Lung (tissue), 17 donors: ENCODE measurements at places on chromosomes 16 and 17. TPM values are rescaled to one million over a fixed set of nuclear protein-coding genes. Genes with fewer than 3 reads are reported as not detected.

DNA sequence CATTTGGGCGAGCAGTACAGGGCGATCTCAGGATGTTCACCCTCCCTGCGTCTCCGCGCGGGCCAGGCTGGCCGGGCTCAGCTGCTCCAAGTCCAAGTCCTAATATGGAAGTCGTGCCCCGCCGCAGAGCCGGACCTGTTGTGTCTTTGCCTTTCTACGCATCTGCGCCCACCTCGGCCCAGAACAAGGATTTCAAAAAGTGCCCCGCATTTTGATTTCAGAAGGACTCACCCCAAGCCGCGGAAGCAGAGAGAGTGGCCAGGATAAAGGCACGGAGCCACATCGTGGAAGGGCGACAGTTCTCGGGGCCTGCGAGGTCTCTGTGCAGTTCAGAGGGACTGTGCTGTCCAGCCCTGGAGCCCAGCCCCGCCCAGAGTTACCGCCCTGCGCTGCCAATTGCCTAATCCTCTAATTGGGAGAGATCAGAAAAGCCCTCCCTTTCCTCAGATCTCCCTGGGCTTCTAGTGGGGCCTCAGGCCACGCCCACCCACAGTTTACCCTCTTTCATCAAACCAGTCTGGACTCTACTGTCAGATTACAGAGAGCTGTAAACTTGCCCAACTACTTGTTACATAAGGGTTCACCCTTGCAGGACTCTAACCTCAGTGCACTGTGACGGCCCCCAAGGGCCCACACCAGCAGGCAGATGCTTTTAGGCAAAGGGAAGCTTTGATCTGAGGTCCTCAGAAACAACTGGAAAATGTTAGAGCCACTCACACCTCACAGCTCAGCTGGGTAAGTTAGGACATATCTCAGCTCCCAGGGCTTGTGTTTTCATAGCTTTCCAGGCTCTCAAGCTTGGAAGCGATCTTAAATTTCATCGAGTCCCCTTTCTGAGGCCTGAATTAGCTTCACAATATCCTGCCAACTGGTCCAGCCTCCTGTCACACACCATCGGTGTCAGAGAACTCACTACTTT, at the start of gene CES1:
CES1 (minus strand) TSS at position 324 of the 919 bp plus-strand sequence; CDS start at position 283, 41 bp downstream.
- H3K36me3 ChIP-seq, result peaks cover 8% of the 10 kb centered on the region
- peaks cover 32% of the 10 kb centered on the region for H3K4me1 ChIP-seq
- DNase-seq, result peak; percentile 96
- peak within 1 kb of the TSS; percentile 29 for H3K27ac ChIP-seq
- no peaks in the 10 kb centered on the region for H3K27me3 ChIP-seq
- H3K4me3 ChIP-seq, result peak within 1 kb of the TSS; percentile 22

Gene ASGR2
- total RNA-seq, result 1.7 TPM

Gene VTN
- total RNA-seq, result 2.5 TPM

DNA sequence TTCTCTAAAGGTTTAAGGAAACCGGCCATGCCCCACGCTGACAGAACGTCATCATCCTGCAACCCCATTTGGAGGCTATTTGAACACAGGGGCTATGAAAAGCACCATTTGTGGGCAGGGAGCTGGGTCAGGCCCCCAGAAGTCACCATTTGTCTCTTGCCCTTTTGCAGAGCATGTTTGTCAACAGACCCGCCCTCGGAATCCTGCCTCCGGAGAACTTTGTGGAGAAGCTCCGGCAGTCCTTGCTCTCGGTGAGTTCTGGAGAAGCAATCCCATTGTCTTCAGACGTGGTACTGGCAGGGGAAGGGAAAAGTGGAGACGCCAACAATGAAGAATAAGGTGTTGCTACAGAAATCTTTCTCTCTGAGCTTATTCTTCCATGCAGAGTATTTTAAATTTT, 33.5 kb downstream of the TMEM186 start:
- no peak overlapping the region for H3K27ac ChIP-seq
- no peaks in the 10 kb centered on the region for H3K4me1 ChIP-seq
- peaks cover 19% of the 10 kb centered on the region for H3K36me3 ChIP-seq
- no peaks in the 10 kb centered on the region for H3K27me3 ChIP-seq

DNA sequence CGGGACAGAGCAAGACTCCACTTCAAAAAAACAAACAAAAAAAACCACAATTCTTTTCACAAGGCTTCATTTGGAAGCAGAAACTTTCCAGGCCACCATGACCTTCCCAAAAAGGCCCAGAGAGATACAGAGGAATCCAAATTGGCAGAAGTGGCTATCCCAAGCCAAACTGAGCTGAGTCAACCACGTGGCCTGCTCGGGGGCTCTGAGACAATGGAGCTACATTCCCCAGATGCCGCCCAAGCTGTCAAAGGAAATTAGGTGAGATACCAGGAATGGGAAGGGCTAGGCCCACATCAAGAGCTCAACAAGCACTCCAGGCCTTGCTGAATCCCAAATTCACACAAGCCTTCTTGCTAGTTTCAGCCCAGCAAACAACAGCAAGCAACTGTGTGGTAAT, 5.7 kb upstream of the EXOSC6 start:
- H3K27ac ChIP-seq, result no peak overlapping the region
- H3K4me1 ChIP-seq, result no peaks in the 10 kb centered on the region
- H3K27me3 ChIP-seq, result no peaks in the 10 kb centered on the region
- no peak for DNase-seq
- H3K4me3 ChIP-seq, result no peak overlapping the region

Gene COG8
- 36.3 TPM for total RNA-seq

DNA sequence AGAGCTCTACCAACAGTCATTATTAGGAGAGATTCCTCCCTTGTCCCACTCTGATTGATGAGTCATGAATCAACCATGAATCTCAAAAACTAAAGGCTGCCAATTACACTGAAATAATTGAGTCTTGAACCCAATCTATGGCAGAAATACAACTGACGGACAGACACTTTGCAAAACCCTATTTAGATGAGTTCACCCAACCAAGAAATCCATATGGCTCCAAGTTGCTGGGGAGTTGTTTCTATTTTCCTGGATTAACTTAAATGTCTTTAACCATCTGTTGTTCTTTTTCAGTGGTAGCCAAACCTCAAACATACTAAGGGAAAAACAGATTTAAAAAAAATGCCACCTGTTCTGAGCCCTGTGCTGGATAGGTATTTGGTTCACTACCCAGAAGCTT, 151.0 kb downstream of the SHISA9 start:
- H3K4me3 ChIP-seq, result no peak overlapping the region
- no peaks in the 10 kb centered on the region for H3K4me1 ChIP-seq
- H3K36me3 ChIP-seq, result no peaks in the 10 kb centered on the region
- H3K27me3 ChIP-seq, result no peaks in the 10 kb centered on the region

Gene KRT14
- not detected for total RNA-seq
